ENCODE measurements at places on chromosomes 2 and 18.
A peak's percentile ranks its signal among the peaks of the same experiment; 100 is the strongest.

DNA sequence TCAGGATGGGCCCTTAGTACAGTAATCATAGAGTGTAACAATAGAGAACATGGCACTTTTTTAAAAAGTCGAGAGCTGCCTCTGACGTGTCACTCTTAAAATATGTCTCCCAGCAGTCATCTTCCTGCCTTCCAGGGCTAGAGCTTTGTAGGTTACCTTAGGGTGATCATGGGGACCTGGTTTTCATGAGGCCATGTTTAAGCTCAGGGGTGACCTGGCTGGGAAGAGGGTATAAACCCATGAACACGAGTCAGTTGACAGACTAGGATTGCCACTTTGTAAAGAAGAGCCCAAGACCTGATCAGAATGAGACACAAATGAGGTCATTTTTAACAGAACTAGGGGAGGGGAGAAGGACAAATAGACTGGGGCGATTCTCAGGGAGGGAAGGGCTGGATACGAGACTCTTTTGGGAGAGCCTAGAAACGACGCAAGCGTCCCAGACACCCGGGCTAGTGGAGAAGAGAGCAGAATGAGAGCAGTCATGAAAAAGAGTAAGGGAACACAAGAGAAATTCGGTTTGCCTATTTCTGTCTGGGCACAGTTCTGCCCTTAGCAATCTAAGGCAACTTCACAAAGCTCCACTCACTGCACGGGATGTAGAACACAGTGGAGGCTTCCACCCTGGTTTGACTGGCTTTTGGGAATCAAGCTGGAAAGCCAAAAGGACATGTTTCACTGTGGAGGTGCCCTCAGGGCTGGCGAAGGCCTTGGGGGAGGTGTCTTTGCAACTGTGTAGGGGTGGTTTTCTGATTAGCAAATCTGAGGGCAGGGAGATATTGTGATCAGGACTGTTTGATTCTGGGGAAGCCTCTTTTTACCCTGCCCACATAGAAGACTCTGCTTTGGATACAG, 1.8 kb upstream of the RAB31 start:
- no peak for DNase-seq

DNA sequence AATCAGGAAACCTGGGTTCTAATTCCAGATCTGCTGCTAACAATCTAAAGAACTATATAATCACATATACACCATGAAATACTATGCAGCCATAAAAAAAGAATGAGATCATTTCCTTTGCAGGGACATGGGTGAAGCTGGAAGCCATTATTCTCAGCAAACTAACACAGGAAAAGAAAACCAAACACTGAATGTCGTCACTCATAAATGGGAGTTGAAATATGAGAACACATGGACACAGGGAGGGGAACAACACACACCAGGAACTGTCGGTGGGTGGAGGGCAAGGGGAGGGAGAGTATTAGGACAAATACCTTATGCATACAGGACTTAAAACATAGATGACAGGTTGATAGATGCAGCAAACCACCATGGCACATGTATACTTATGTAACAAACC, 33.2 kb downstream of the CDH2 start:
- DNase-seq, result no peak

DNA sequence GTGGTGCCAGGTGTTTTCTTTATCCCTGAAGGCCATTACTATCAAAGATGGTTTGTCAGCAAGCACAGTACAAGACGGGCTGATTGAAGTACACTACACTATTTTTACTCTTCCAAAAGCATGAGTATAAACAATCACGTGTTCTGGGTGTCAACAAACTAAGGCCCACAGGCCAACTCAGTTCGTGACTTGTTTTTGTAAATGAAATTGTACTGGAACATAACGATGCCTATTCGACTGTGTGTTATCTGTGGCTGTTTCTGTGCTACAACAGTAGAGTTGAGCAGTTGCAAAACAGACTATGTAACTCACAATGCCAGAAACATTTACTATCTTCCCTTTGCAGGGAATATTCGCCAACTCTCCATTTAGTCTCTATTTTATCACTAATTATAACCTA, 12.3 kb downstream of the MRPS5 start:
- DNase-seq, result no peak

GRCh38 chr2:9327873-9328352, 95.4 kb downstream of the ITGB1BP1 start:
- no peak for DNase-seq

DNA sequence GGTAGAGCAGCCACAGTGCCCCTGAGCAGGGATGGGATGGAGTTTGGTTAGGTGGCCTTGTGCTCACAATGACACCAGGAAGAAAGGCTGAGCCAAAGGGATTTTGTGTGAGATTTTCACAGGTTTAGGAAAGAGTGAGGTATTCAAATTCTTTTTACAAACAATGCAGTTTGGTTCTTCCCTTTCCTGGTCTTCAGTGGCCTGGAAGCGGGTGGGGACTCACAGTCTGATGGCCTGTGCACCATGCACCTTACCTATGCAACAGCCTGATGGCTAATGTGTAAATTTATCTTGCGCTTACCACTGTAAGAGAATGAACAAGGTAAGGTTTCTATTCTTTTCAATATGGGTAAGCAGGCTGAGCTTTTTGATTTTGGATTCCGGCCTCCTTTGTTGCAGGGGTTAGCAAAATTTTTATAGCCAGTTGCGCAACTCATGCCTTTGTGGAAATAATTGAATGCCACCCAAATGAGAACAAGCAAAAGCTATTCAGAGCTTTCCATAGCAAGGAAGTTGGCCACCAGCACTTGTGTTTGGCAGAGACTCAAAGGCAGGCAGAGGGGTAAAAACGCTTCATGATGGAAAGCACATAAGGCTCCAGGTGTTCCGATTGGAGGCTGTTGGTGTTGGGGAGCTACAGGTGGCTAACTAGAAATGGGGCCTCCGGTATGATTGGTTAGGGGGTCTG, 23.8 kb upstream of the IL1R2 start:
- peak; percentile 48 for DNase-seq

DNA sequence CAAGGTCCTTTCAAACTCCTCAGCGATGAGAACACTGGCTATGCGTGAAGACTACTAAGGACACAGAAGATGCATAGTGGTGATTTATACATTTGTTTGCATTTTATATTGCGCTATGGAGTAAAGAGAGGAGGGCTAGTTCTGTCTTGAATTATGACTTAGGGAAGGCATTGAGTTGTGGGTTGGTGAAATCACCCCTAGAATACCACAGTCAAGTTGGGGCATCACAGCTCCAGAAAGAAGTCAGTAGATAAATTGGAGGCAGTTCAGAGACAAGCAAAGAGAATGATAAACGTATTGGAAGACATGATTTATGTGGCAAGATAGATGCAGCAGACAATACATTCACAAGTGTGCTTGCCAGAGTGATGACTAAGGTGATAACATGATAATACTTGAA, 460.4 kb downstream of the EPHA4 start:
- DNase-seq, result no peak

GRCh38 chr18:45449418-45450227, 165.7 kb upstream of the SLC14A2 start:
- DNase-seq, result peak; percentile 4

DNA sequence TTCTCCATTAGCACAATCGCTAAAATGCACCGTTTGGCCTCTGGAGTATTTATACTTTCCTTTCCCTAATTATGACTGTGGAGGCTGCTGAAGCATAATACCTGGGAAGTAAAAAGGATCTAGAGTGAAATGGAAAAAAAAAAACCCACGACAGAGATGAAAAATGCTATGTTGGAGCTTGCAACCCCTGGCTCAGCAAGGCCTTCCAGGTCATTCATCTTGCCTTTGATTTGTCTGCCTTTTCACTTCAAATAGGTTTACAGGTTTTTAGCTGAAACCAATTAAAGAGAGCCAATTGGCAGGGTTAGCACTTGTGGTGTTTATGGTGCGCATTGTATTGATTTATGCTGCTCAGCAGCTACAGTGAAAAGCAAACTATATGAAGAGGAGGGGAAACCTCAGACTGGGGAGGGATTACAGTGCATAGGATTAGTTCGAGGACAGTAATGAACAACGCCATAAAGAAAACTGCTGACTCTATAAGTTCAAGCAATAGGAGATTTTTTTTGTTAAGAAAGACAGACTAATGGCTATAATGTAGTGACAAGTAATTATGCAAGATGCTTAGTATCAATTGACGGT, 347.9 kb downstream of the MEIS1 start:
- no peak for DNase-seq

GRCh38 chr2:2232167-2232566, 98.9 kb downstream of the MYT1L start:
- DNase-seq, result no peak

- DNase-seq, result no peak
Measured at GRCh38 chr18:79070486-79070885, 1.3 kb downstream of the ATP9B start.

DNA sequence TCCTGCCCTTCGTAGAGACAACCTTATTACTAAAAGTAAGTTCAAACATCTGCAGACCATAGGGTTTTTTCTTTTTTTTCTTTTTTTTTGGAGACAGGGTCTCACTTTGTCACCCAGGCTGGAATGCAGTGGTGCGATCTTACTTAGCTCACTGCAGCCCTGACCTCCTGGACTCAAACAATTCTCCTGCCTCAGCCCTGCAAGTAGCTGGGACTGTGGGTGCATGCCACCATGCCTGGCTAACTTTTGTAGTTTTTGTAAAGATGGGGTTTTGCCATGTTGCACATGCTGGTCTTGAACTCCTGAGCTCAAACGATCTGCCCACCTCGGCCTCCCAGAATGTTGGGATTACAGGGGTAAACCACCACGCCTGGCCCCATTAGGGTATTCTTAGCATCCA, 32.4 kb downstream of the HADHA start:
- no peak for DNase-seq

GRCh38 chr18:63832470-63832869, 55.0 kb upstream of the SERPINB2 start:
- peak; percentile 89 for DNase-seq

GRCh38 chr18:63236406-63236805, 83.2 kb downstream of the BCL2 start:
- no peak for DNase-seq

- no peak for DNase-seq
Measured at GRCh38 chr2:85605406-85606115, 3.1 kb upstream of the TMEM150A start.

GRCh38 chr2:173008786-173009185, 66.9 kb upstream of the MAP3K20 start:
- DNase-seq, result no peak

- peak; percentile 71 for DNase-seq
Measured at GRCh38 chr18:48529796-48530195, 9.0 kb upstream of the CTIF start.

DNA sequence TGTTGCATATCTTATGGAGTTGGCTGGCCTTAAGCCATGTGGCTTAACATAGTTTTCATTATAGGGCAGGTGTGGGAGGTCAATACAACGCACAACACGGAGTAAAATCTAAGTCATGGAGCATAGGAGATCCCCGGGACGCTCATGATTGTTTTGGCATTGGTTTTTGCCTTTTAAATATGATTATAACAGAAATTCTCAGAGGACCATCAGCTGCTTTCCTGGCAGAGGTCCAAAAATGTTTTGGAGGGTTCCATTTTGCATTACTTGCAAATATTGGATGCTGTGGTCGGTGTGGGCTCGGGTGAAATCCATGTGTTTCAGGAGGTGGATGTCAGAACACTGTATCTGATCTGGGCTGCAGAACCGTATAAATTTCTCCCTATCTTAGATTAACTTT, 3.4 kb downstream of the NCOA1 start:
- no peak for DNase-seq

DNA sequence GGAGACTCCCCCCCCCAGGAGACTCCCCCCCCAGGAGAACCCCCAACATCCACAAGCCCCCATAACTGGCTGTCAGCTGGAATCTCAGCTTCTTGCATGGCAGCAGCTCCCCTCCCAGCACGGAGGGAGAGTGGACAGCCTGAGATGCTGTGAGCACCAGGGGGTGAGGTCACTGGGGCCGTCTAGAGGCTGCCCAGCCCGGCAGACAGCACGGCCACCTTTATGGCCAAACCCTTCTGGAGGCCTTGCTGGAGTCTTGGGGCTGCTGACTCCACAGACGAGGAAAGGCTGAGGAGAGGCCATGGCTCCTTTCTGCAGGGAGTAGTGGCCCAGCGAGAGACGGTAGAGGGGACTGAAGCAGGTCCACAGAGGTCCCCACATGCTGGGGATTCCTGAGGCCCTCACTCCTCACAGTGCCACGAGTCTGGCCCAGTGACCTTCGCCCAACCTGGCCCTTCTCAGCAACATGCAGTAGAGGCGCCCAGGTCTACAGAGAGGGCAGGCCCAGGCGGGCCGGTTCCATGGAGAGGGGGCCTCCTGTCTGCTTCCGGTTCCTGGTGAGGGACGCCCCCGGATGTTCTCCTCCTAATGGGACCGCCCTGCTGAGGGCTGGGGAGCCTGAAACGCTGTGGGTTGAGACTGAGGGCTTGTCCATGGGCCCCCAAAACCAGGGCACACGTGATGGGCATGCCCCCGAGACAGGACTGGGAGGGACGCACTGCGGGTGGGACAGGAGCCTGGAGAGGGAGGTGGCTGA, 122.6 kb upstream of the CTDP1 start:
- no peak for DNase-seq

GRCh38 chr2:24540011-24540477, 49.0 kb downstream of the NCOA1 start:
- no peak for DNase-seq

- DNase-seq, result no peak
Measured at GRCh38 chr18:34189656-34190435, 34.9 kb downstream of the NOL4 start.

GRCh38 chr2:192195548-192196418, 1.1 kb upstream of the TMEFF2 start:
- no peak for DNase-seq

Measured in AG09309 (cell line).